ENCODE measurements at places on chromosomes 7 and 10.

DNA sequence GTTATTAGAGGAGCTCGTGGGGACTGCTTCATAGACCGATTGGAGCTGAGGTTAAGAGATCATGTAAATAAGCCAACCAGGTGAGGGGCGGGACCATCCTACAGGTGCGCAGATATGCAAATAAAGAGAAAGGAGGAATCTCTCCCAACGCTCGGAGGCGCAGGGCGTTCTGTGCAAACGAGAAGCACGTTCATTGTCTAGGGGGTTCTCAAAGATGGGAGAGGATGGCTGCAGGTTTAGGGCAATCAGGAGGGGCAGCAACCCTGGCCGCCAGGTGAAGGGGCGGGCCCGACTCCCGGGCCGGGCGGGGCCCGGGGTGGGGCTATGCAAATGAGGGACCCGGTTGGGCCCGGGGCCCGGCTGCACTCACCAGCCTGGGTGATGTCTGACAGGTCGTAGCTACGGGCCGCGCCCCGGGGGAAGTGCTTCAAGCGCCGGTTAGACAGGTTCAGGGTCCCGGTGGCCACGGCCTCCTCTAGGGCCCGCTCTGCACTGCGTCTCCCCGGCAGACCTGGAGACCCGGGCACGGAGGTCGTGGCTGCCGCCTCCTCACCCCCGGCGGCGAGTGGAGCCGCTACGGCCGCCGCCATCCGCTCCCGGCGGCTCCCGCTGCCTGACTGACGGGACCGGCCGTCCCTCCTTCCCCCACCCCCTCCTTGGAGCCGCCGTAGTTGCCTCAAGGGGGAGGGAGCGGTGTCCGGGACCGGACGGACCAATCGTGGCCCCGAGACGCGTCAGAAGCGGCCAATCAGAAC, at the start of gene LRCH4:
Gene LRCH4, minus strand, starts transcription at position 619 of the 755 bp plus-strand sequence. Its CDS starts 29 bp downstream, at position 590.
- peak; percentile 56 for DNase-seq

DNA sequence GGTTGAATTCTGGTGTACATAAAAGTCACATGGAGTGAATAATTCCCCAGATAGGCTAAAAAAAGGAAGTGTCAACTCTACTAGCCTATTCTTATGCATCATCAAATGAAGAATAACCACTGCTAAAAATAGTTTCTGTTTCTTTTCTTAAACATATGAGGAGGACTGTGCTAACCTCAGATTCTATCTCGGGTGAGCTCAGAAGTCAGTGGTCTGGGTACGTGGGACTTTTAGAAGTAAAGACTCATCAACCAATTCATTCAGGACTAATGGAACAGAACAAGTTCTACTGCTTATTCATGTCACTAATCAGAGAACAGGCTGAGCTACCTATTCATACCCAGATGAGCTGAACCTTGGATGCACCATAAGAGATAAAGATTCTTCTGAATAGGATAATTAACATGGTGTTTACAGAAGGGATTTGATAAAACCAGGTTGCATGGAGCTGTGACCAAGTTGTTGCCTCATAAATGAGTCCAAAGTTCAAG, 9.5 kb upstream of the ASAH2 start:
- DNase-seq = no peak

GRCh38 chr10:103605359-103606096, 112.0 kb downstream of the NEURL1 start:
- peak; percentile 54 for DNase-seq

DNA sequence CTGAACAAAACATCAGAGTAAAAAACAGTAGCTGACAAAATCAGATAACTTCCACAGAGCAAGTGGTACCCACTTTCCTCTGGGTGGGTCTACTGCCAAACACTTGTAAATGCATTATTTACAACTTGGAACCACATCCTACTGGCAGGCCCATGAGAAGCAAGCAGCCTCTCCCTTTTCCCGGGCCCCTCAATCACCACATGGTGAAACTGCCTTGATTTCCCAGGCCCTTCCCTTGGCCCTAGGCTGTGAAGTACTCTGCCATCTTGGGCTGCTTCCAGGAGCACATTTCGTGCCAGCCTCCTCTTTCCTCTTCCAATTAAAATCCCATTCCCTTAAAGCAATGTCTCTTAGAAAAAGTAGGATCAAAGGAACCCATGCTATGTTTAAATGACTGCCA, 71.4 kb downstream of the CUZD1 start:
- no peak for DNase-seq

- DNase-seq = peak; percentile 67
Measured at GRCh38 chr10:25206693-25207414, 32.1 kb downstream of the GPR158 start.

GRCh38 chr7:68319061-68319460, 1279.2 kb upstream of the AUTS2 start:
- no peak for DNase-seq

DNA sequence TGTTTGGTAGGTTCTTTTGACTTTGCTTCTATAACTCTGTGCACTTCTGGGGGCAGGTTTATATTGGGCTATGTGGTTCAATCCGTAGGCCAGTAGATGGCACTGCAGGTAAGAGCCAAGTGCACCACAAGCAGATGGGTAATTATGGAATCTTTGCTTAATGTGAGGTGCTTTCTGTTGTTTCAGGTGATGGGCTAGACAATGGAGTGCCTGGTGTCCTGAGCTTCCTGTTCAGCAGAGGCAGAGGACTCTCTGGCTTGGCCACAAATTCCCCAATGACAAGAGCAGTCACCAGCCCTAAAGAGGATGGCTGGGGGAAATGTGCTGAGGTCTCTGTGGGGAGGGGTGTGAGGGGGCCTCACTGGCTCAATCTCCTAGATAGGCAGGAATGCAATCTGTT, 455.0 kb downstream of the CCSER2 start:
- DNase-seq = peak; percentile 40

- no peak for DNase-seq
Measured at GRCh38 chr7:32519763-32520162, 24.5 kb downstream of the AVL9 start.

DNA sequence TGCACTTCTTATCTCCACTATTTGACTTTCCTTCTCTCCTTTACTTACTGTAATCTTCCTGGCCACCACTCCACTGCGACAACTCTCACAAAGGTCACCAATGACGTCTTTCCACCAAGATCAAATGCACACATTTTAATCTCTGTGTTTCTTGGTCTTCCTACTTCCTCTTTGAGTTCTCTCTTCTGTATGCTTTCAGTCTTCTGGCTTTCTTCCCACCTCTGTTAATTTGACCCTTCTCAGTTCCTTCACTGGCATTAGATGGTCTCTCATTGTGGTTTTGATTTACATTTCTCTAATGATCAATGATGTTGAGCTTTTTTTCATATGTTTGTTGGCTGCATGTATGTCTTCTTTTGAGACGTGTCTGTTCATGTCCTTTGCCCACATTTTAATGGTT, 31.9 kb downstream of the FAM107B start:
- no peak for DNase-seq

- DNase-seq = peak; percentile 16
Measured at GRCh38 chr7:16359216-16359615, 62.1 kb downstream of the CRPPA start.

DNA sequence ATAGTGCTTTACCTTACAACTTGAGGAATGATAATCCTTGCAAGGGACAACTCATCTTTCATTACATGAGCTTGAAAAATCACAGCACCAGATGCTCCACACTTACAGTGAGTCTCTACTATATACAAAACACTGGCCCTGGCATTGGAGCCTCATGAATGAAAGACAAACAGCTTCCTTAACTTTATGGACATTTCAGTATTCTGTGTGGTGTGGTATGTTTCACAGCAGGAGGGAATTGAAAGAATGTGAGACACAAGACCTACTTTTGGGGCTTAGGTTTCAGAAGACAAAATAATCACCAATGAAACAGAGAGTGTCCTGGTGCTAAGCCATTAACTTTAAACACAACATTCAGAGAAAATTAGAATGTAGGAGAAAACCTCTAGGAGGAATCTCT, 1249.6 kb downstream of the XPNPEP1 start:
- DNase-seq = peak; percentile 15

DNA sequence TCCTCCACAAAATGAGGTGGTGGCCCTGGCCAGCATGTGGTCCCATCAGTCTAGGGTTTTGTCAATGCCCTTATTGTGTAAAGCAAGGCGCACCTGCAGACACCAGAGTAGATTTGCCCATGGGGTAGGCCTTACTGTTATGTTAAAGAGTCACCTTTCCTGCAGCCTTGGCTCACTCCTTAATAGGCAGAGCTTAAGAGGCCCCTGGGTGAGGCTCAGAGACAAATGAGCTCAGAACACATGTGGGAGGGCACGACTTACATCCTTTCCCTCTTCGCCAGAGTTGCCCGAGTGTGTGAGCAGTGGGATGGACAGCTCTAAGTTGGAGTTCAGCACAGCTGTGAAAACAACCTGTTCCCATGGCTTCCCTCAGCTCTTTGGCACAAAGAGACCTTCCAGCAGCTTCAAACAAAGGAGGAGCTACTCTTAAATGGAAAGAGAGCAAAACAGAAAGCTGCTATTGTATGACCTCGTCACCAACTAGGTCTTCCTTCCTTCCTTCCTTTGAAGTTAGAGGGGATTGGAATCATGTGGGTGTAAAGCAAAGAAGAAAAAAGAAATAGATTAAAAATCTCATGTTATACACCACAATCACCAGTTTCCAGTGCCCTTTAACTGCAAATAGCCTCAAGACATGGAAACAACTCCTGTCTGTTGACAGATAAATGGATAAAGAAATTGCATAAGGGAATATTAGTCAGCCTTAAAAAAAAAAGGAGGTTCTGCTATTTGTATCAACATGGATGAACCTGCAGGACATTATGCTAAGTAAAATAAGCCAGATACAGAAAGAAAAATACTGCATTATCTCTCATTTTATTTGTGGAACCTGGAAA, 11.9 kb upstream of the XPNPEP1 start:
- DNase-seq = no peak

DNA sequence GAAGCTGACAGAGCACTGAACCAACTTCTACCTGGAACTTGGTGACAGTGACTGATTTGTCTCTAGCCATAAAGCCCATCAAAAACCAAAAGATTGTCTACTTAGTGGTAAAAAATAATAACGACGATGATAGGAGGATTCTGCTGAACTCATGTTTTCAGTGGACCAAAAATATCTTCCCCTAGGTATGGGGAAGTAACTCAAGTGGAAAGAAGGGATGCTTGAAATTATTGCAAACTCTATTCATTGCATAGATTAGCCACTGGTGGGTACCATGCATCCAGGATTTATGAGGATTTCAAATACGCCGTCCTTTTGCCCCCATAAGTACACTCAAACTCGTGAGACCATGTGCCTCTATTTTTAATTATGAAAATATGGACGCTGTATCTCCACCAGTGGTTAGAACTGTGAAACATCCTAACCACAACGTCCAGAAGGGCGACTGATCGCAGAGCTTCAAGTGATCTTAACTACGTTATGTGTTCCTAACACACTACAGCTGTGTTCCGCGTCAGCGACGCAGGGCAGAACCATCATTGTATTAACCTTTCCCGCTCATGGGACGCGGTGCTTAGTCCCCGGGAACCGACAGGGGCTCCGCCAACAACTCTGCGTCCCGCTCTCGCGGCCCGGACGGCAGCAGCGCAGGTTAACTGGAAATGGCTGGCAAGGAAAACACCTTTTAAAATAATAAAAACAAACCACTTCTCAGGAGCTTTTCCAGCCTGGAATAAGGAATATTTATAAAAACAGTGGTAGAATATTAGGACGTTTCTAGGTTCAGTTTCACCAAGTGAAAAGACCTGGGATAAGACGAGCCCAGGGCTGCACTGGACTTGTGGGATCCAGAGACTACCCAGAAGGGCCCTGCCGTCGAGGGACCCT, 776 bp downstream of the PEX1 start:
- peak; percentile 46 for DNase-seq

Data from cerebellar cortex (tissue), 1 donor.